Panc1 (cell line): ENCODE measurements at places on chromosomes 1 and 21. TPM values are rescaled to one million over a fixed set of nuclear protein-coding genes. Genes with fewer than 3 reads are reported as not detected.

PGBD2 gene
- total RNA-seq, result 7.1 TPM

DNA sequence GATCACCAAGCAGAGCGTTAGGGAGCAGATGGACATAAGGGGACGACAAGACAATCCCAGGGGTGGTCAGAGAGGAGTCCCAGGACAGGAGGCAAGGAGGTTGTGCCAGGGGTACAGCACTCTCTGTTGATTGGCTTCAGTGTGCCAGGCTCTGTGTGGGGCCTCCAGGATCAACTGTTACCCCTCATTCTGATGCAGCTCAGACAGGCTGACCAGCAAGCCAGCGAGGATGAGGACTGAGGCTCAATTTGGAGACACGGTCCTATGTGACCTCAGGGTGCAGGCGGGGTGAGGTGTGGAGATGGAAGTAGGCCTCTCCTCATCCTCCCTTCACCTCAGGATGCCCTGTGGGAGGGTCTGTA, 4.0 kb downstream of the HYI start:
- DNase-seq, result no peak

KLHL21 gene
- total RNA-seq, result 35.9 TPM

KPRP gene
- total RNA-seq, result not detected

DNA sequence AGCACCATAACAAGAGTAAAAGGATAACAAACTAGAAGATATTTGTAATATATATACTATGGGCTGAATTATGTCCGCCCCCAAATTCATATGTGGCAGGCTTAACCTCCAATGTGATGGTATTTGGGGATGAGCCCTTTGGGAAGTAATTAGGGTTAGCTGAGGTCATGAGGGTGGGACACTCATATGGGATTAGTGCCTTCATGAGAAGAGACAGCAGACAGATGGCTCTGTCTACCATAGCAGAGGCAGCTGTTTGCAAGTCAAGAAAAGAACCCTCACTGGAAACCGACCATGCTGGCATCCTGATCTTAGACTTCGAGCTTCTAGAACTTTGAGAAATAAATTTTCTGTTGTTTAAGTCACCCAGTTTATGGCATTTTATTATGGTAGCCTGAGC, 303.6 kb downstream of the LMO4 start:
- no peak for DNase-seq

TMEM269 gene
- 0.13 TPM for total RNA-seq

ADAMTS5 gene
- total RNA-seq, result 0.05 TPM

DNA sequence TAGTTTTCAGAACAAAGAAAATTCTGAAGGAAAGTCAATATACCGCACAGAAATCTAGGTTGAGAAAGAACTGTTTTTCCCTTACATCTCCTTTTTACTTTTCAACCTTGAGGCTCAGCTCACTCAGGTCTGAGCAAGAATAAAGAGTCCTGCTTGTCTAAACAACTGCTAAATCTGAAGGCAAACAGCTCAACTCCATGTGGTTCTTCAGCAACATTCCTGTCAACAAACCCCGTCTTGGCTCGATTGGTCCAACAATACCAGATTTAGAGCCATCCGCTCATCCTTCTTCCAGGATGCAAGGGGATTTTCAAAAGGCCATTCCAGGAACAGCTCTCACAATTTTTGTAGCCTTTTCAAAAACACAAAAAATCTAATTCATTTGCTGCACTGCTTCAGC, 119.8 kb downstream of the HLCS start:
- DNase-seq, result no peak

DNA sequence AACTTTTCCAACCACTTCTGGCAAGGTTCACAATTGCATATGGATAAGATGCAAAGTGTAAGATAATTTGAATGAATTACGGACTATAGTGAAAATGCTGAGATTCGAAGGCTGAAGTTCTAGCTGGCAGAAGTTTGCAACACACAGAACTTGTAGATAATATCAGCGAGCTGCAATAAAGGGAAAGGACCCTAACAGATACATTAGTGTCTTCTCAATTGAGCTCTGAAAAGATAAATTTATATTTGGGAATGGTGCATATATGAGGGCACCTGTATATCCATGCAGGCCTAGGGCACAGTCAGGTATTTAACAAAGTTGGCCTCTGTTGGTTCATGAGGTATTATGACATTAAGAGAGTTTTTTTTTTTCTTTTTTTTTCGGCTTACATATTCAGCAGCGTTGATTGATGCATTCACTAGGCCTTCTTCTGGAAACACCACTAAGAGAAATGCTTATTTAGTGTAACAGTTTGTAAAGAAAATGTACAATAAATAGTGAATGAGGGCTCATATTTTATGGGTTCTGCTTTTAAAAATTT, 2.2 kb downstream of the NFIA start:
- no peak for DNase-seq
